NCI-H2081 treated with DMSO at 0.1 percent for 48 hours (cell line): ENCODE measurements at places on chromosomes 2 and 18.

DNA sequence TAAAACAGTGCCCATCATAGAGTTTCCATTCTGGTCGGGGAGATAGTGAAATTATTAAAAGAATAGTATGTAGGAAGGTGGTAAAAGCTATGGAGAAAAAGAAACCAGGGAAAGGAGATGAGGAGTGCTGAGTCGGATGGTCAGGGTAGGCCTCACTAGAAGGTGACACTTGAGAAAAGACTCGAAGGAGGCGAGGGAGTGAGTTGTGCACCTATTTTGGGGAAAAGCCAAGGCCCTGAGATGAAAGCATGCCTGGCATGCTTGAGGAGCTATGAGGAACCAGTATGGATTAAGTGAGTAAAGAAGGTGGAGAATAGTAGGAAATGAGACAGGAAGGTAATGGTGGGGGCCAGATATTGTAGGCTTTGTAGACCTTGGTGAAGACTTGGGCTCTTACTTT is 7.3 kb upstream of the TTLL4 start:
- DNase-seq: no peak

DNA sequence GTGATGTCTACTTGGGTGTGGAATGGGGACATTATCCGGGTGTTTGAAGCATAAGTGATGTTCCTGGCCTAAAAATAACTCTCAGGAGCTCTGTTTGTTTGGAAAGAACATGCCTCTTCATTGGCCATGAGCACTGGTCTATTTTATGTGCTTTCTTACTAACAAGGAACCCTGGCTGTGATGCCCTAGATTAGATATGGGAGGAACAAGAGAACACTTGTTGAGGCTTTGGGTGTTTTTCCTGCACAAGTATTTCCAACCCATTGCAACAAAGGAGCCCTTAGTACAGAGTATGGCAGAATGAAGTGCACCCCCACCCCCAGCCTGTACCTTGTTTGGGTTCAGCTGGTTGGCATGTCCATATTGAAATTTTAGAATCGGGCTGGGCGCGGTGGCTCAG is 95.9 kb downstream of the SLC4A3 start:
- DNase-seq: no peak

DNA sequence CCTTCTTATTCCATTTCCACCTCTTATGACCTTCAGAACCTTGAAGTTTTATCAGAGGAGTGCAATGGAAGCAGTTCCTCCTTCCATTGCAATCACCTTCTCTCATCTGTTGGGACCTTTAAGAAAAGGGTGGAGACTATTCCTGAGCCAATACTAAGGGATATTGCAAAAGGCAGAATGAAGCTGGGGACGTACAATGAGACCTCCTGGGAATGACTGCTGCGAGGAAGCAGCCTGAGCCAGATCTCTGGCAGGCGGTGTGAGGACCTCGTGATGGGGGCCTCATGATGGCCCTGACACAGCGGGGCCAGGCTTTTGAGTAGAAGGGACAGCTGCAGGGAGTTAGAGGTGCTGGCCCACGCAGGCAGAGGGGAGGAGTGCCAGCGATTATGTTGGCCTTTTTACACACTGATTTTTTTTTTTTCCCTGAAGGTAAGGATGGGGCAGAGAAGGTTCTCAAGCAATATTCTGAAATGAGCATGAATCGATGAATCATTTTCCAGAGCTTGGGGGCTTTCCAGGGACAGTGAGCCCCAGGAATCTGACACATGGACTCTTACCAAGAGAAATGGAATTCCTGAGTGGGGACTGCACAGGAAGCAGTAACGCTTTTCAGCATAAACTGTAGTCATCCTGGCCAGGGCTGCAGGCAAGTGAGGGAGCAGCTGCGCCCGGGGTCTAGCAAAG is 40.0 kb upstream of the LAPTM4A start:
- DNase-seq: no peak

GRCh38 chr18:48676346-48676745 is 137.5 kb downstream of the CTIF start:
- DNase-seq: no peak

DNA sequence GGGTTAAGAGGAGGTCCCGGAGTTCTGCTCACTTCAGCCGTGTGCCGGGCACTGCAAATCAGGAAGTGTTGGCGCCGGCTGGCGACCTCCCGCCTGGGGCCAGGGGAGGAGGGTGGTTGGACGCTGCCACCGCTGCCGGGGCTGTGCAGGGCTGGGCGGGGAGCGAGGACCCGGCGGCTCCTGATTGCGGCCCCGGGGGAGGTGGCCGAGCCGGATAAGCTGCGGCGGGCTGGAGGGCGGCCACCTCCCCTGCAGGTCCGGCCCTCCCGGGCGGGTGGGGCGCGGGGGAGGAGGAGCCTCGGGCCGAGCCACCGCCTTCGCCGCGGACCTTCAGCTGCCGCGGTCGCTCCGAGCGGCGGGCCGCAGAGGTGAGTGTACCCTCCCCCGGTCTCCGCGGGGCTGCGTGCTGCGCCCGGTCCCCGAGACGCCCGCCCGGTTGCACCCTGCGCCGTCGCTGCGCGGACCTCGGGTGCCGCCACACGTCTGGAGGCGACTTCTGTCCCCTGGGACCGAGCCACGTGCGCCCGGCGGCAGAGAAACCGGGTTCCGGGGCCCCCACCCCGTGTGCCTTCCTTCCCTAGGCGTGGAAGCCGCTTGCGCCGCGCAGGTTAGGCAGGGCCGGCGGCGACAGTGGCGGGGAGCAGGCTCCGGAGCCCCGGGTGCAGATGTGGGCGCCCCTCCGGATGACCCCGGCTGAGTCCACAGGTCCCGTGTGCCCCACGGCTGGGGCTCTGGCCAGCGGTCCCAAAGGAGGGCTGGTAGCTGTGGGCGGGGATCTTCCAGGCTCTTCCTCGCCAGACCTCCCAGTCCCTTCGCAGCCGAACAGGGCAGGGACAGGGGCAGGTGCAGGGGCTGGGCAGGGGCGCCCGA is at the start of gene STEAP3:
TSS of gene STEAP3 (plus strand) at position 314 of the 870 bp plus-strand sequence. CDS start 7,179 bp downstream, outside the sequence.
- DNase-seq: no peak

DNA sequence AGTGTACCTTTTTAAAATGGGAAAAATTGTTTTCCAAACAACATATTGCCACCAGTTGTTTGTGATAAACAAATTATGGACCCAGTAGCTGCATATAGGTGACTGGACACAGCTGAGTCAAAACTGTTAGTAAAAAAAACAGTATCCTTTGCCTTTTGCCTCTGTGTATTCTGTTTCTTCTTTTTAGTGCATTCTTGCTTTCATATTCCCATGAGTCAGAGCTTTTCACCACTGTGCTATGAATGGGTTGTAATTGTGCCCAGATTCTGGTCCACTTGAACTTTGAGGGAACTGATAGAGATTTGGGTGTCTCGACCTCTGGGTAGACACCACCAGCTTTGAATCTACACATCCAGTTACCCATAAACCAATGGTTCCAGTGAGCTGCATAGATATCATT is 1441.9 kb upstream of the ZEB2 start:
- no peak for DNase-seq

GRCh38 chr2:108998911-108999310 is 9.9 kb upstream of the EDAR start:
- no peak for DNase-seq

DNA sequence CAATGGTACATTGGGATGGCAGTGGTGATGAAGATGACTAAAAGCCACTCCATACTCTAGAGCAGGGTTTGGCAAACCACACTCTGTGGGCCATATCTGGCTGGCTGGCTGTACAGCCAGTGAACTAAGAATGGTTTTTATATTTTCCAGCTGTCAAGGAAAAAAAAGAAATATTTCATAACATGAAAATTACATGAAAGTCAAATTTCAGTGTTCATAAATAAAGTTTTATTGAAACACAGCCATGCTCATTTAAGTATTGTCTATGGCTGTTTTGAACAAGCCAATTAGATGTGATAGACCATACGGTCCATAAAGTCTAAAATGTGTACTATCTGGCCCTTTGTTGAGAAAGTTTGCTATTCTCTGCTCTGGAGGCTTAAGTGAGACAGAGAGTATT is 1.5 kb downstream of the TTC21B start:
- no peak for DNase-seq

- no peak for DNase-seq
Measured at GRCh38 chr18:677145-677544, 19.7 kb downstream of the TYMS start.

DNA sequence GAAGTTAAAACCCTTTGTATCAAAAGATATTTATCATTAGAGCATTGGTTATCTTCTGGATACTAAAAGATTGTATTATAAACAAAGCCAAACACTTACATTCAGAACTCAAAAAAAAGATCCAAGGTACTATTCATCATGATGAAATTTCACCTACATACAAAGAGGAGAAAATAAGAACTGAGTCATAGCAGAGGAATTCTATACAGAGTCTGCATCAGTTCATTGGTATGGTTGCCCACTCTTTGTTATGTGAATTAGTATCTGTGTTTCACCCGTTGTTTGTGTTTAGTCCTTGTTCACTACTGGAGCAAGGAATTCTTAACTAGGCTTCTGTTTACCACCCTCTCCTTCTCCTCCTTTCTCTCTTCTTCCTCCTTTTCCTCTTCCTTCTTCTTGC is 157.9 kb downstream of the LNPK start:
- no peak for DNase-seq

DNA sequence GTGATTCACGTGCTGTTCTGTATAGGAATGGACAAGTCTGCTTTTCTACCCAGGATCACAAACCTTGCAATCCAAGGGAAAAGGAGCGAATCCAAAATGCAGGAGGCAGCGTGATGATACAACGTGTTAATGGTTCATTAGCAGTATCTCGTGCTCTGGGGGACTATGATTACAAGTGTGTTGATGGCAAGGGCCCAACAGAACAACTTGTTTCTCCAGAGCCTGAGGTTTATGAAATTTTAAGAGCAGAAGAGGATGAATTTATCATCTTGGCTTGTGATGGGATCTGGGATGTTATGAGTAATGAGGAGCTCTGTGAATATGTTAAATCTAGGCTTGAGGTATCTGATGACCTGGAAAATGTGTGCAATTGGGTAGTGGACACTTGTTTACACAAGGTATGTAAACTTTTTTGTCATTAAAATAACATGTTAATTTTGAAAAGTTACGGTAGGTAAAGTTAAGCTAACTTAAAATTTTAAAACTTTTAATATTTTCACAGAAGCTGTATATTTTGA is 33.0 kb downstream of the PPM1B start:
- no peak for DNase-seq

DNA sequence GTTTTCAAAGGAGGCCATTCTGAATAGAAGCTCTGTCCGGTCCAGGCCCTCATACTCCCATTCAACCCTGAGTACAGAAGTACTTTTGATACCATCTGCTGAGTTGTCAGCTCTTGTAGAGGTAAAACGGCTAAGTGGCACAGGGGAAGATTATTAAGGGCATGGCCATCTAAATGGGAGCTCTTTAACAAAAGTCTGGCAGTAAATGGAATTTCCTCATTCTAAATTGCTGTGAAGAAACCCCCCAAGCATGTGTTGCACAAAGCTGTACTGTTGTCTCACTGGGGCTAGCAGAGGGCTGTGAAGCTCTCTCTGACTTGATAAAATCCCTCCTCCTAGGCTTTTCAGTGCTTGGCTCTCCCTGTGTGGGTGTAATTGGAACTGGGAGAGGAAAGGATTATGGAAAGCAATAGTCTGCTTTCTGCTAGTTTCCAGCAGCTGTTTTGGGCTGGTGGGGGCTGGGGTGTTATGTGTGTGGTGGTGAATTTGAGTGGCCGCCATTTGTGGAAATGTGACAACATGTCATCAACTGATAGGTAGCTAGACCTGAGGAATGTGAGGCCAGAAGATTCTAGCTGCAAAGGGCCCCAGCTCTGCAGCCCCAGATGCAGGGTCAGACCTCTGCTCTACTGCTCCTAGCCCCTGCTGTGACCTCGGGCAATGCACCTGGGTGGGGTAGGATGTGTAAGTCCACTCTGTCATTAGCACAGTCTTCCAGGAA is 65.1 kb downstream of the MAP4K4 start:
- DNase-seq: no peak

DNA sequence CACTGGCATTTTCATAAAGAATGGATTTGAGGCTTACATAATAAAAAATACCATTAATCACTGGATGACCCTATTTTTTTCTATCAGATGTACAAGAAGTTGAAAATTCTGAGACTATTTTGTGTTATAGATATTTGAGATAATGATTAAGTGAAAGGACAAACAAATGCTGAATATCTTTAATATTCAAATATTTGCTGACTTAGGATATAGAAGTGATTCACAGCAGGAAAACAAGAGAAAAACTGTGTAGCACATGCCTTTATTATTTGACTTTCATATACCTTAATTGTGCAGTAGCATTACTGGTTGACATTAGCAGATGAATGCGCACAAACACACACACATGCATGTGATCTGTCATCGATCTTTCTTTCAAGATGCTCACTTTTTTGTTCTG is 766.5 kb downstream of the SATB2 start:
- DNase-seq: no peak

DNA sequence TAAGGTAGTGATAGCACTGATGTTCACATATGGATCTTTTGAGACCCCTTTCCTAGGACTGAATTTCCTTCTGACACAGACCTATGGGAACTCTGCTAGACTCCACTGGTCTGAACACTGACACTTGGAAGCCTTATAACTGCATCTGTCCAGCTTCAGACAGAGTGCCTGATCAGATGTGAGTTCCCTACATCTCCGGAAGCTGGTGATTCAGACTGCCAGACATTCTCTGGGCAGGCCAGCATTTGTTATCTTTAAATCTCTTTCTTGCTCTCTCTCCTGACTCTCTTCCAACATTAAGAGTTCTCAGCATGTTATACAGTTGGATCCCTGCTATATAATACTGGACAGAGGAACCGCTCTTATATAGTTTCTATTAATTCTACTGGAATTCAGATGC is 408.5 kb downstream of the ZEB2 start:
- DNase-seq: no peak

DNA sequence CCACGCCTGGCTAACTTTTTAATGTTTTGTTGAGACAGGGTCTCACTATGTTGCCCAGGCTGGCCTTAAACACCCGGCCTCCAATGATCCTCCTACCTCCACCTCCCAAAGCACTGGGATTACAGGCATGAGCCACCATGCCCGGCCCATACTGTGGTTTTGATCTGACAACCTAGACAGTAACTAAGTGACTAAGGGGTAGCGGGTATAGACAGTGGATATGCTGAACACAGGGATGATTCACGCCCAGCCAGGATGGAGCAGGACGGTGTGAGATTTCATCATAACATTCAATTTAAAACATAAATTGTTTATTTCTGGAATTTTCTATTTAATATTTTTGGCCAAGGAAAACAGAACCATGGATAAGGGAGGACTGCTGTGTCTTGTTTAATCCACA is 36.0 kb upstream of the YPEL5 start:
- DNase-seq: no peak
